Mucosa of descending colon (tissue), 3 donors: ENCODE measurements at places on chromosomes 11 and 22. TPM values are rescaled to one million over a fixed set of nuclear protein-coding genes. Genes with fewer than 3 reads are reported as not detected.
A peak's percentile ranks its signal among the peaks of the same experiment; 100 is the strongest.

- DNase-seq, result no peak
These were observed 460.9 kb upstream of the KIRREL3 start for GRCh38 chr11:127461241-127462064.

The TMEM126A gene
- 19.4 TPM for total RNA-seq

DNA sequence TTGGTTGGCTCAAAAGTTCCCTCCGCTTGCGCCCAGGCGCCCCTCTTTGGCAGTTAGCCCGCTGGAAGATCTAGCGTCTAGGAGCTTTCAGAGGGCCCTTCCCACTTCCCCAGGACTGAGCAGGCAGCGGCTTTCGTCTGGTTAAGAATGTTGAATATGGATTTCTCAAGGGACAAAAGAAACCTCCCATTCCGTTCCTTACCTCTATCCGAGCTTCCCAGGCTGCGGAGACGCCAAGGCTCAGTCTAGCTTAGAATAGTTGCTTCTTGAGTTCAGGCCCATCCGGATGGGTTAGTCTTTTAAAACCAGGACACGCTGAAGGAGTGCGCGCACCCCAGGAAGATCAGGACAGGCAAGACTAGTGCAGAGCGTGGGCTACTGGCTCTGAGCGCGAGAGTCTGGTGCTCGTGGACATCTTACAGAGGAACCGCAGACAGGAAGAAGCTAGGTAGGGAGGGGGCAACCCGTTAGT is 1.6 kb downstream of the NELL1 start:
- no peak for DNase-seq

DNA sequence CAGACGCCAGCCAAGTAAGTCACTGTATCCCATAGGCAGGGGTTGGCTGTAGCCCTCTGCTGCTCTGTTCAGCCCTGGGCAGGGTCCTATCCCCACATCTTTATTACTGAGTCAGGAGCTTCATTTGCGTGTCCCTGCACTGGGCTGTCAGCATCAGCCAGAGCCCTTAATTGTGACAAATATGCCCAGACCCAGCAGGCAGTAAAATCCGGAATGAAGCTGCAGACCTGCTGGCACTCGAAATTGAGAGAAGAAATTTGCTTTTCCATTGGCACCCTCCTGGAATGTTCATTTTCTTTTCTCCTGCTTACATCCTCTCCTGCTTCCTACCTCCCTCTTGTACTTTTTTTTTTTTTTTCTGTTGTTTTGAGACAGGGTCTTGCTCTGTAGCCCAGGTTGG is 43.8 kb downstream of the CEP164 start:
- no peak for DNase-seq

The NPTXR gene
- total RNA-seq, result 0.84 TPM

DNA sequence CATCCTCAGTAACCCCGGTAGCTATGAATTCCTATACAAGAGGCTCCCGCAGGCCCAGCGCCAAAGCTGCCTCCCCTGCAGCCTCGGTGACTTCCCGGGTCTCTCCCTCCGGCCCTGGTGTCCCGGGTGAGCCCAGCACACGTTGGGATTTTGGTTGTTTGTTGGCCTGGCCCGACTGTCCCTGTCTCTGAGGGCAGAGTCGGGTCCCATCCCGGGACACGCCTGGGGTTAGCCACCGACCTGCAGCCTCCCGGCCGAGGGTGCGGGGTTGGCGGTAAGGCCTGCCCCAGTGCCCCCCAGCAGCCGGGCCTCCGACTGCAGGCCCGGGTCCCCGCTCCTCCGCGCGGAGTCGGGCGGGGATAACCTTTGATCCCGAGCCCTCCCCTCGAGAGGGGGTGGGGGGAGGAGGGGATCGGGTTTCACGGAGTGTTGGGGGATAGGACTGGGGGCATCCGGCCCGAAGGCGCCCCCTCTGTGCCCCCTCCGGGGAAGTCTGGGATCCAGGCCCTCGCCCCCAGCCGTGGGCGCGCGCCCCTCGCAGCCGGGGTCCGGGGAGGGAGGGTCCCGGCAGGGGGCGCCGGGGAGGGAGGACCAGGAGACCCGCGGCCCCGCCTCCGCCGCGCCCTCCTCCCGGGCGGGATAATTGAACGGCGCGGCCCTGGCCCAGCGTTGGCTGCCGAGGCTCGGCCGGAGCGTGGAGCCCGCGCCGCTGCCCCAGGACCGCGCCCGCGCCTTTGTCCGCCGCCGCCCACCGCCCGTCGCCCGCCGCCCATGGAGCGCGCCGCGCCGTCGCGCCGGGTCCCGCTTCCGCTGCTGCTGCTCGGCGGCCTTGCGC is at the start of gene FBLN1:
Gene FBLN1 (plus strand): TSS at position 669 of the 835 bp plus-strand sequence. CDS start 103 bp downstream, at position 772.
- peak; percentile 35 for DNase-seq

- no peak for DNase-seq
These were observed 7.2 kb downstream of the MTNR1B start for GRCh38 chr11:92976681-92977080.

DNA sequence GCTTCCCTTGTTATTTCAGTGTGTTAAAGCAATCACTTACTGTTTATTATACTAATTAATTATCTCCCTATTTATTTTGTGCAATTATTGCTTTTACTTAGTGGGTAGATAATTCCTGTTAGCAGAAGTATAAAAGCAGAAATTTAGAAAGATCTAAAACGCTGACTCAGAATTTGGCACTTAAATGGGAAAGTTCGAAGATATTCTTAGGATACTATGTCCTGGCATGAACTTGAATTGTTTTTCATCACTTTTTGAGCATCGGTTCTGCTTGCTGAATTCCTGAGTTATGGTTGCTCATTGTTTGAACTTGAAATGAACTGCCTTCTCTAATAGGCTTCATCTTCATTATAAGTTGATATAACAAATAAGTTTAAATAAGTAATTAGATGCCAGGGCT is 325.4 kb downstream of the JRKL start:
- DNase-seq, result no peak

The PNPLA3 gene
- 0.22 TPM for total RNA-seq

GRCh38 chr11:108007819-108008218 is 879 bp upstream of the CUL5 start:
- no peak for DNase-seq

- DNase-seq, result no peak
These were observed 7.3 kb upstream of the AMBRA1 start for GRCh38 chr11:46601129-46601528.

- no peak for DNase-seq
These were observed 90.7 kb downstream of the FAM76B start for GRCh38 chr11:95698676-95699557.

The OR10AG1 gene
- not detected for total RNA-seq

The MMP7 gene
- not detected for total RNA-seq

The EIF3F gene
- 218 TPM for total RNA-seq

The DGCR6L gene
- 27.5 TPM for total RNA-seq

- DNase-seq, result no peak
These were observed 2.7 kb upstream of the MAPK12 start for GRCh38 chr22:50264104-50264745.

DNA sequence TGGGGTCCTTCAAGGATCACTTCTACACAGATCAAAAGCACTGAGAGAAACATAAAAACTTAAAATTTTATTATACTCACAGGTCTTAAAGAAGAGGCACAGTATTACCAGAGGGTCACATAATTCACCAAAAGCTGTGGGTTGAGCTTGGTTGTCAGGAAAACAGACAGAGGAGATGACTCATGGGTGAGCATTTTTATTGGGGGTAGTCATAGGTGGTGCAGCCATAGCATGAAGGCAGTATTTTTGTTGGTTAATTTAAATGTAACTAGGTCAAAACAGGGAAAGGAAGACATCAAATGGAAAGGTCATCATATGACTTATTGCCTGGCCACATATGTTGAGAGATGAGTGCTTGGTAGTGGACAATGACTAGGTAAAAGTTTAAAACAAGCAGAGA is 24.2 kb downstream of the OR5B17 start:
- no peak for DNase-seq

GRCh38 chr11:66123902-66124301 is 53.8 kb downstream of the PACS1 start:
- DNase-seq, result no peak

The LRRC10B gene
- total RNA-seq, result 0.89 TPM

DNA sequence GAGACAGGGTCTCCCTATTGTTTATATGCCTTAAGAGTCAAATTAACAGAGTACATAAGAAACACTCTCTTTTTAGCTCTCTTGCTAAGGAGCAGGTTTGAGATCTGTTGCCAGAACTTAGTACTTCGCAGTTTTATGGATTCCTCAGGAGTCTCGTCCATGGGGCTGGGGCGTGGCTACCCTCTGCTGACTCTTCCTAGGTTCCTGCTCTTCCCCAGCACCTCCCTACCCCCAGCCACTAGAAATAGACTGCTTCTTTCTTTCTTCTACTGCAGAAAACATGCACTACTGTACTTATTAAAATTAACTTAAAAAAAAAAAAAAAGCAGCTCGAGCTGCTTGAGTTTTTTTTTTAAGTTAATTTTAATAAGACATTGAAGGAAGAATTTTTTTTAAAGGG is 8.0 kb downstream of the FAM118B start:
- peak; percentile 65 for DNase-seq

- no peak for DNase-seq
These were observed 13.1 kb downstream of the APOL2 start for GRCh38 chr22:36226189-36226588.

The HOATZ gene
- total RNA-seq, result not detected

GRCh38 chr11:16610738-16611388 is 127.6 kb upstream of the C11orf58 start:
- DNase-seq, result peak; percentile 48

DNA sequence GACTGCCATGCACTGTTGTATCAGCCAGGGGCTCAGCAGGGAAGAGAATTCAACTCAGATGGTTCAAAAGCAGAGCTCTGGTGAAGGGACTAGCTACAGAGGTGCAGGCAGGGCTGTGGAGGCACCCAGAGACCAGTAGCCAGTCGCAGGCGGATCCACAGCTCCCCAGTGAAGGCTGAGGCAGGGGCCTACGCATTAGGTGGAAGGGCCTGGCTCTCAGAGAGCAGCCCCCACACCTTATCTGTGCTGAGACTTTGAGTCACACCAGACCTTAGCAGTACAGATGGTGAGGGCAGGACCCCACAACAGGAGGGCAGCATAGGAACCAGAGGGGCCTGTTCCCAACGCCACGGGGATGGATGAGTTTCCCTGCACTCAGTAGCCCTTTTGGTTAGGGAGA is 189.6 kb downstream of the DSCAML1 start:
- no peak for DNase-seq
